ENCODE measurements at places on chromosomes 12 and 14. TPM values are rescaled to one million over a fixed set of nuclear protein-coding genes. Genes with fewer than 3 reads are reported as not detected.
A peak's percentile ranks its signal among the peaks of the same experiment; 100 is the strongest.

DNA sequence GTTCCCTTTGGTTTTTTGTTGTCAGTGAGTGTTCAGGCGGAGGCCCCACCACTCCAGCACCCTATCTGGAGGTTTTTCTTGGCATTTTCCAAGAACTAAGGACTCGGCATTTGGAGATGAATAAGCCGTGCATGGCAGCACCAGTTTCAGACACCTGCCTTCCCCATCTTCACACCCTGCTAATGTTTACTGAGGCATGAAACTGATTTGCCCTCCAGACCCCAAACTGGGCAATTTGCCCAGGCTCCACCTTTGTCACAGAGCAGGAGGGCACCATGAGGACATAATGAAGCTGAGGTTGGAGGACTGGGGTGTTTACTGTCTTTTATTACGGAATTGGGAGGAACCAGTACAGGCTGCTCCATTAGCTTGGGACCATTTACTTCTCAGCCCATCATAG lies 113.4 kb downstream of the LGMN start:
- DNase-seq, result no peak

- no peak for DNase-seq
Observed at GRCh38 chr12:110669193-110669502, 19.8 kb downstream of the HVCN1 start.

DNA sequence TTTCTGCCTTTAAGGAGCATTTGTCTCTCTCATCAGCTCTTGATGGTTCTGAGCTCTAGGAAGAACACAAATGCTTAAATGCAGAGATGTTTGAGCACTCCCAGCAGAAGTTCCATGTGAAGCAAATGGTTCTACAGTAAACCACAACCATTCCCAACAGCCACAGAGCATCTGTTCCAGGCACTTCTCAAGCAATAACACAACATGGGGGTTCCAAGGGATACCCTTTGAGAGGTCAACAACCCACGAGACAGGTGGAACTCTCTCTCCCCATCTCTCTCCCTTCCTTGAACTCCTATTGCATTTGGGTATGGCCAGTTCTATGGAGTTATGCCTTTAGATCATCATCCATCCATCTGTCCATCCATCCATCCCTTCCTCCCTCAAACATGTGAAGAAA lies 5.2 kb upstream of the COL2A1 start:
- no peak for DNase-seq

DNA sequence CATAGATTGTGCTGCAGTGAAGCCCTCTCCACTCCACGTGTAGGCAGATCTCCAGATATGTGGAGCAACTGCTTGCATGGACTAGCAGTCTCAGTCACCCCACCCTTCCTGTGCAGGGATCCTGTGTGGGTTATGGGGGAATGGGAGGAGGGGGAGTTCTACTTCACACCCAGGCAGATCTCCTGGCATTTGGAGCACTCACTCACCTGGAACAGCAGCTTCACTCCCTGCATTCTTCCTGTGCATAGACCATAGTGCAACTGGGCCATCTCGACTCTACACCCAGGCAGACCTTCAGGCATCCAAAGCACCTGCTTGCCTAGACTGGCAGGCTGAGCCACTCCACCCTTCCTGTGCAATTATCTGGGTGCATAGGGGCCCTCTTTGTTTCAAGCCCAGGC lies 96.0 kb upstream of the PCED1B start:
- DNase-seq, result no peak

DNA sequence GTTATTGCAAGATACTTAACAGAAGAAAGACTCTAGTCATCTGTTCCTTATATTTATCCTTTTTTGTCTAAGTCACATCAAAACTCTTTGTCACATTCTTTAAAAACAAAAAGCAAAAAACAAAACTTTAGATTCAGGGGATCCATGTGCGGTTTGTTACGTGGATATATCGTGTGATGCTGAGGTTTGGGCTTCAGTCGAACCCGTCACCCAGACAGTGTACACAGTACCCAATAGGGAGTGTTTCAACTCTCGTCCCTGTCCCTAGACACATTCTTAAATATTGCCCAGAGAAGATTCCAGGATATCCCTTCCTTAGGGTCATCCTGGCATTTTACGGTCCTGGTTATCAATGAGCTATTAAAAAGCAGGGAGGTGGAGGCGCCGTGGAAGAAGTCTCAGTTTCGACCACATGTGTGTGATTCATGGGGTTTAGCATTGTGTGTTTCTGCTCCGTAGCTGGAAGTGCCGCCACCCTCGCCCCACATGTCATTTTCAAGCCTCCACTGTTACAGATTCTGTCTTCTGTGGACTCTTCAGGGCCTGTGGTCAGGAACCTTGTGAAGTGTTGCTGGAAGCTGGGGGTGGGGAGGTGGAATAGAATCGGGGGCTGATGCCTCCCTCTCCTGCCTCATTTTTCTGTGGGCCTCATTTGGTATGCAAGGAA lies 19.9 kb downstream of the CCND2 start:
- no peak for DNase-seq

GRCh38 chr14:63594455-63595372 lies 47.0 kb downstream of the WDR89 start:
- DNase-seq, result no peak

DNA sequence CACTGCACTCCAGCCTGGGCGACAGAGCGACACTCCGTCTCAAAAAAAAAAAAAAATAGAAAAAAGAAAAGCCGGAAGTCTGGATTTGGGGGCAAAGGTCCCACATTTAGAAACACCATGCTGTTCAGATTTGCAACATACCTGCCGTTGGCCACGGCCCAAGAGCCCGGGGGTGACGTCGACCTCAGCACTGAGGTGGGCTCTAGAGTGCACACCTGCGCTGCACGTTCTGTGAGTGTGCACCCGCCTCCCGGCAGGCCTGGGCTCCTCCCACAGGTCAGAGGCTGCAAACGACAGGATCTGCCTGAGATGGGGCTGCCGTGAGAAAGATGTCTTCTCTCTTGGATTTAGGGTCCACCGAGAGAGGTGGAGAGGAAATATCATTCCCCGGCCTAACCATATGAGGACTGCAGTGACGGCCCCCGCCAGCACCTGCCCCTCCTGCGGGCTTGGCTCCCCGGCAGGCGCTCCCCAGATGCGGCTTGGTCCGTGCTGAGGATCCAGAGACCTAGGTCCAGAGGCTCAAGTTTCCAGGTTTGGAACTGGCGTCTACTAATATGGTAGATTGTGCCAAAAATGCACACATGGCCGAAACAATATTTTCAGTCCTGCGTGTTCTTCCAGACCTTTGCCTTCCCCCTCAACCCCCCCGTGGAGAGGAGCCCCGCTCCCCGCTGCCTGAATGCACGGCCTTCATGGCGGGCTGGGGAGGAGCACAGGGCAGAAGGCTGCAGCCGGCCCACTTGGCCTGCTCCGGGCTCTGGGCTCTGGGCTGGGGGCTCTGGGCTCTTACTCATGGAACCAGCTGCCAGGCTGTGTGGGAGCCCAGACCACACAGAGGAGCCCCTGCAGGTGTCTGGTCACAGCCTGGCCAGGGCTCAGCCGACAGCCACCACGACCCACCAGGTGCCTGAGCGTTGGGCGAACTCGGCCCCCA lies 58.8 kb upstream of the FBRSL1 start:
- no peak for DNase-seq

- peak; percentile 7 for DNase-seq
Observed at GRCh38 chr12:34297126-34297789, 275.0 kb downstream of the ALG10 start.

GRCh38 chr12:14803830-14804160 lies 325 bp downstream of the C12orf60 start:
- DNase-seq, result no peak

GRCh38 chr12:12507121-12507520 lies 55.5 kb downstream of the DUSP16 start:
- no peak for DNase-seq

DNA sequence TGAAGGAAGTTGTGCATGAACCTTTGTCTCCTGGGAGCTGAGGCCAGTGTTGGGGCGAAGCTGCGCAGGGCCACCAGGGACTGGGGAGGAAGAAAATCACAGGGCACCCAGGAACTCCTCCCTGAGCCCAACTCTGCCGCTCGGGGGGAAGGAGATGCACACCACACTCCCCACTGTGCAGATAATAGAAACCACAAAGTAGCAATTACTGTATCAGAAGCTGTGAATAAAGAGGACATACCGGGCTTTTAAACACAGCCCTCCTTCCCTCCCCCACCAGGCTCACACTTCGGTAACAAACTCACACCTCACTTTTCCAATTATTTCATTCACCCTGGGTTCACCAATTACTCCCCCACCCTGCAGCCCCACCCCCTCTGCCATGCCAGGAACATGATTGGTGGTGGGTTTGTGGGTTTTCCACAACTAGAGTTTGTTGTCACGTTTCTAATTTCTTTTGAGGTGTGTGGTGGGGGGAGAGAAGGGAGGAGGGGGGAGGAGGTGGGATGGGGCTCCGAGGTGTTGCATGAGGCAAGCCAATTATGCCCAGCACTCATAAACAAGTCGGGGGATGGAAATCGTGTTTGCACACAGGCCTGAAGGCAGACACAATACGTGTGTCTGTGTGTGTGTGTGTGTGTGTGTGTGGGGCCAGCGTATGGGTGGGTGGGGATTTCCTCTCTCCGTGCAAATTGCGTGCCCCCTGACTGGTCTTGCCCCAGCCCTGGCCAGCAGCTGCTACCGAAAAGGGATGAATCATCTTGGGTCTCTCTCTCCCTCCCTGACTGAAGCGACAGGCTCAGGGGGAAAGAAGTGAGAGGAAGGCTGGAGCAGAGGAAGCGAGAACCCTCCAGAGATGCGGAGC lies 103.3 kb downstream of the RBM19 start:
- no peak for DNase-seq

DNA sequence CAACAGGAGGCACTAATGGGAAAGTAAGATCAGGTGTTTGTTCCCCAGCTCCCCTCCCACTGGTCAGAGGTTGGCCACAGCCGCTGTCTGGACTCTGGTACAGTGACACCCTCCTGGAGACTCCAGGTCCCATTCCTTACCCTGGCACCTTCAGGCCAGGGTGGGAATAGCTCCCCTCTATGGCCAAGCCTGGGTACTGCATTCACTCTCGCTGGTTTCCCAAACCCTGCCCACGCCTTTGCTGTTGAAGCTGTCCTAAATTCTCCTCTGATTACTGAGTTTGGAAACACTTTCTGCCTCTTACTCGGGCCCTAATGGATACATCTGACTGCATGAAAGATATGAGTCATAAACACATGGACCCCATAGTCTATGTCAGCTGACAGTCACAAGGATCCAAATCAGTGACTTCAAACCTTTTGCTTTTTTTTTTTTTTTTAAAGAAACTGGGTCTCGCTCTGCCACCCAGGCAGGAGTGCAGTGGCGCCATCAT lies 17.9 kb downstream of the HRK start:
- DNase-seq, result no peak

DNA sequence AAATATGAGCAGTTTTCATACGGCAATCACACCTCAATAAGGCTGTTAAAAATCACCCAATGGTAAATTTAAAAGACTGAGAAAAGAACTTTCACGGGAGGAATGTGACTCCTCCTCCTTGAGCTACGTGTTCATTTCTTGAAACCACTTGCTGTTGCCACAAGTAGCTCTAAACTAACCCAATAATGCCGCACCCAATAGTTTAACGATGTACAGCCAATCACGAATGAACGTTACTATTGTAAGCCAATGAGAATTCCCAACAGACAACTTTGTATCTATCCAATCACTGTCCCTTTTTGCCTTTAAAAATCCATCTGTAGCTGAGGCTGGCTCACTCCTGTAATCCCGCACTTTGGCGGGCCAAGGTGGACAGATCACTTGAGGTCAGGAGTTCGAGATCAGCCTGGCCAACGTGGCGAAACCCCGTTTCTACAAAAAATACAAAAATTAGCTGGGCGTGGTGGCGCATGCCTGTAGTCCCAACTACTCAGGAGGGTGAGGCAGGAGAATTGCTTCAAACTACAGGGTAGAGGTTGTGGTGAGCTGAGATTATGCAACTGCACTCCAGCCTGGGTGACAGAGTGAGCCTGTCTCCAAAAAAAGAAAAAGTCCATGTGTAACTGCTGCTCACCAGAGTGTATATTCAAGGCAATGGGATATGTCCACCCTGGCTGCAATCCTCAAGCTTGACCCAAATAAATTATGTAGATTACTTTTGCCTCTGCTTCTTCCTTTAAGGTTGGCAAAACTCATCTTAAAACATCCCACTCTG lies 24.4 kb upstream of the BTBD6 start:
- no peak for DNase-seq

DNA sequence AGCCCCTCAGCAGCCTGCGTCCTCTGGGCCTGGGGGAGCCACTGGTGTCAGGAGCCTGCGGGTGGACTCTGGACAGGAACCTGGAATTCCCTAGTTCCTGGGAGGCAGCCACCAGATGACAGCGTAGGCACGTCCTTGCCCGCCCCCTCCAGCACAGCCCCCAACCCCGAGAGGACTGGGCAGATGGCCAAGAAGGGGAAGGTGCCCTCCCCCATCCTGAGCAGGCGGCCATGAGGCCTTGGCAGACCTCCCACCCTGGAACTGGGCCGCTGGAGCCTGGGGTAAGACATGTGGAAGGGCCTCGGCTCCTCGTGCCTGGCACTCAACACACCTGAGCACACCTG lies 60.4 kb upstream of the FBRSL1 start:
- DNase-seq, result no peak

DNA sequence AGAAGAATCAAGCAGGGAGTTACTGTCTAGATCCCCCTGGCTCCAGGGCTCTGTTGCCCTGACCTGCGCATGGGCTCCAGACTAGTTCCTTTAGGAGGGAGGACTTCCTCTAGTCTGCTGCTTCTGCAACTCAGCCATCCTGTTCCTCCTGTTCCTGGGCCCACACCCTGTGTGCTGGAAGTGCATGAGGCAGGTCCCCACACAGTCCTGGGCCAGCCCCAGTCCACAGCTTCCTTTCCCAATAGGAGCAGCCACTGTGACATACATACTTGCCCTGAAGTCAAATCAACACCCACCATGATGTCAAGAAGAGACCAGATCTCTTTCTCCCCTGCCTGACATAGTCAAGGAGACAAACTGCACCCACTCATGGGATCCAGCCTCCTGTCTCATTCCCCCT lies 1.3 kb downstream of the SDR9C7 start:
- no peak for DNase-seq

DNA sequence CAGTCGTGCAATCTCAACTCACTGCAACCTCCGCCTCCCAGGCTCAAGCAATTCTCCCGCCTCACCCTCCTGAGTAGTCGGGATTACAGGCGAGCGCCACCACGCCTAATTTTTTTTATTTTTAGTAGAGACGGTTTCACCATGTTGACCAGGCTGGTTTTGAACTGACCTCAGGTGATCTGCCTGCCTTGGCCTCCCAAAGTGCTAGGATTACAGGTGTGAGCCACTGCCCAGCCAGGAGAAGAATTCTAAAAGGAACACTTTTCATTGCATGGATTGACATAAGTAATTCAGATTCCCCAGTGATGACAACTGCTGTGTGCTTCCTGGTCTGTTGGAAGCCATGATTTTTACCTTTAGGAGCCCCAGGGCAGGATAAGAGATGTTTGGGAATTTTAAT lies 22.1 kb downstream of the DMAC2L start:
- no peak for DNase-seq

GRCh38 chr12:122996621-122997342 lies 16.3 kb downstream of the ARL6IP4 start:
- DNase-seq, result no peak

CCDC197 gene
- total RNA-seq, result 0.71 TPM

ARMH4 gene
- 0.95 TPM for total RNA-seq

ESR2 gene
- total RNA-seq, result 0.27 TPM

COX6A1 gene
- total RNA-seq, result 34.4 TPM

PCED1B gene
- 0.19 TPM for total RNA-seq

KLRC3 gene
- not detected for total RNA-seq

ANO2 gene
- total RNA-seq, result 9.3 TPM

IFI27L2 gene
- total RNA-seq, result 5.3 TPM

KRT79 gene
- total RNA-seq, result not detected

SMCO2 gene
- total RNA-seq, result not detected

Measured in psoas muscle (tissue), 8 donors.